ENCODE measurements at places on chromosomes 13 and 19.

DNA sequence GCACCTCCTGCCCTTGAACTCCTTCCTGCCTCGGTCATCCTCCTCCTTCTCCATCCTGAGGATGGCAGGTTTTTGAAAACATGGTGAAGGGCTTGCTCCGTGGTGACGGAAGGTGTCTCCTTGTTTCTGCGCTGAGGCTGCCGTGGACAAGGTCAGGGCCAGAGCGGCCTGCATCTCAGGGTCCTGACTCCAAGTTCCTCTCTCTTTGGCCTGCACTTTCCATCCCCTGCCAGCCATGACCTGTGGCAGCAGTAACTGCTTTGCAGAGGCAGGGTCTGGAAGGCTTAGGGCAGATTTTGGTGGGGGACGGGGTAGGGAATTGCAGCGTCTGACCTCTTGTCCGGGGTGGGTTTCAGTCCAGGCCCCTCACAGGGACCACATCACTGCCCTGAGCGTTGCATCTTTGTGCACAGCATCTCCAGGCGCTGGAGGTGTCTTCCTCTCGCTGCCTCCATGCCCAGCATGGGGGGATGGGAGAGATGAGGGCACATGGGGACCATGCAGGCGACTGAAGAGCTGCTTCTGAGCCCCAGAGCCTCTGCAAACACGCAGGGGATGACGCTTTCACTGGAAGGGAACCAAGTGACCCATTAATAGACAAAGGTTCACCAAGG is 216.8 kb downstream of the TEX29 start:
- no peak for DNase-seq

- no peak for DNase-seq
Measured at GRCh38 chr13:78383071-78383484, 220.3 kb downstream of the POU4F1 start.

- DNase-seq: no peak
Measured at GRCh38 chr13:111210544-111211469, 95.7 kb downstream of the ARHGEF7 start.

- DNase-seq: no peak
Measured at GRCh38 chr13:108306860-108307259, 37.3 kb downstream of the TNFSF13B start.

- DNase-seq: no peak
Measured at GRCh38 chr13:112881656-112882554, 87.1 kb upstream of the MCF2L start.

DNA sequence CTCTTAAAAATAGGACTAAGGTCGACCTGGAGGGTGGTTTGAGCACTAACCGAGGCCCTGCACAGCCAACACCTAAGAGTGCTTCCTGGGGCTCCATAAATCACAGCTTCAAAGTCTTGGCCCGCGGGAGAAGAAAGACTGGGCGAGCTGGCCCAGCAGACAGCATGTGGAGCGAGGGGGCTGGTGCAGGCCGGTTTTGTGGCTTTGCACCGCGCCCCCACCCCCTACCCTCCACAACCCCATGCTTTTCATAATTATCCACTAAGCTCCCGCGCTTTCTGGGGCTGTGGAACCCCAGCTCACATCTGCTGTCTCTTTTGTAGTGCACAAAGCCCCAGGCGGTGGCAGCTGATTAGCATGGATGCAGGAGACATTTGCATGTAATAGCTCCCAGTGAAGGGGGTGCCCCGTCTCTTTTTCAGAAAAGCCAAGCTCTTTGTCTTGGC is 17.1 kb downstream of the CARM1 start:
- DNase-seq: no peak

DNA sequence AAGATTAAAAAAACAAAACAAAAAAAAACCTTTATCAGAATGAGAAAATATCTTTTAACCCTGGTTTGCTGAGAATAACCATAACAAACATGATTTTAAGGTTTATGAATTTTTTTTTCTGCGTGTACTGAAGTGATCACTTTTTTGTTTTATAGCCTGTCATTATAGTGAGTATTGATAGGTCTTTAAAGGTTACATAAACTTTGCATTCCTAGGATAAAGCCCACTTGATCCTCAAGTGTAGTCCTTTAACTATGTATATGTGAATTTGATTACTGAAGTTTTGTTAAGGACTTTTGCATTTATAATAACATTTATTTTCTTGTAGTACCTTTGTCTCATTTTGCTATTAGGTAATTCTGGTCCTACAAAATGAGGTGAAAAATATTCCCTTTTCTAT is 709.8 kb upstream of the PCDH20 start:
- DNase-seq: no peak

- no peak for DNase-seq
Measured at GRCh38 chr13:111337206-111337605, 16.8 kb downstream of the TEX29 start.

Measured in activated gamma-delta T cell treated with anti-CD3 and anti-CD28 coated beads, Interleukin-2, amount 50 U/mL, for 16 hours (primary cell).